ENCODE measurements at places on chromosomes 5 and 9.

DNA sequence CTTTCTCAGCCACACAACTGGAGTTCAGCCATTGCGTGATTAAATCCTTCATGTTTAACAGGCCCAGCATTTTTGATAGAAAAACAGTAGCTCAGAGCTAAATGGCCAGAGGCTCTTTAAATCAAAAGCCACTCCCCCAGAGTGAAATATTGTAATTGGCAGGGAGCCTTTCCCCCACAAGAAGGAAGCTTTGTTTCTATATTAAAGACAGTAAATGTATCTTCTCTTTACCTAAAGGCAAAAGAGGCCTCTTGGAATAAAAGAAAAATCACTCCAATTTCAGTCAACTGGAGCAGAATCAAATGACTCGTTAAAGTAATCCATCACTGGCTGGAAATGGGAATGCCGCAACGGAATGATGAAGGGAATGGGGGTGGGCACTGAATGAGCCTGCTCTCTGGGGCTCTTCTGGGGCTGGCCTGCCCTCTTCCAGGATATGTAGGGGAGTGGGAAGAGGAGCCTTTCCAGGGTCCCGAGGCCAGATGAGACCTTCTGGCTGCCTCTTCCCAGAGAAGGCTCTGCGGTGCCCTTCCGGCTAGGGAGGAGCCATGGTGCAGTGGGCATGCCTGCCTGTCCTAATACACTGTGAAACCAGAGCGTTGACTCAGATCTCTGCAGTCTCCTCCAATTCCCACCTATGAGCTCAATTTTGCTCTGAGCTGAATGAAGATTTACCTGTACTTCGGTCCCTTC lies 45.2 kb downstream of the ANKDD1B start:
- DNase-seq = no peak

GRCh38 chr5:115459855-115460341 lies 84.7 kb downstream of the FEM1C start:
- DNase-seq = no peak

DNA sequence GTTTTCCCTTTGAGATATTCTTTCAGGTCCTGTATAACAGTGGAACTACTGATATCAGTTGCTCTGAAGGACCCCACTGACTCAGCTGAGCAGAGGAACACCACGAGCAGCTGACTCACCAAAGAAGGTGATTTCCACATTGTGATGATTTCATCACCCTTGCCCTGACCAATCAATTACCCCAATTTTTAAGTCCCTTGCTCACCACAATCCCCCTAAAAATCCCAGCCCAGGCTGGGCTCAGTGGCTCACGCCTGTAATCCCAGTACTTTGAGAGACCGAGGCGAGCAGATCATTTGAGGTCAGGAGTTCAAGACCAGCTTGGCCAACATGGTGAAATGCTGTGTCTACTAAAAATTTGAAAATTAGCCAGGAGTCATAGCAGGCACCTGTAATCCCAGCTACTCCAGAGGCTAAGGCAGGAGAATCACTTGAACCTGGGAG lies 125.3 kb upstream of the ABCA1 start:
- no peak for DNase-seq

DNA sequence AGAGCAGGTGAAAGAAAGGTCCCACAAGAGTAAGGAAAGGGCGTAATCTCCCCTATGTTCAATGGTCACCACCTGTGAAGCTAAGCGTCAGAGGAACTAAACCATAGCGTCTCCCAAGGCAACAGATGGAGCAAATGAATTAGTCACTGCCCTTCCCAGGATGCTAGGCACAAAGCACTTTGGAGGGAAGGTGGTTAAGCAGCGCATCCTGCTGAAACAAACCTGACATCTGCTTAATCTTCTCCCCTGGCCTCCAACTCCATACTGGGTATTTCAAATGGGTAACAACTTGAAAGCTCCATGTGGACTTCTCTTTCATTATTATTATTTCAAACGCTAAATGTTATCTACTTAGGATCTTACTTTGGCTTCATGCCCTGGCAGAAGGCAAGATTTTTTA lies 227.3 kb downstream of the MLLT3 start:
- no peak for DNase-seq

DNA sequence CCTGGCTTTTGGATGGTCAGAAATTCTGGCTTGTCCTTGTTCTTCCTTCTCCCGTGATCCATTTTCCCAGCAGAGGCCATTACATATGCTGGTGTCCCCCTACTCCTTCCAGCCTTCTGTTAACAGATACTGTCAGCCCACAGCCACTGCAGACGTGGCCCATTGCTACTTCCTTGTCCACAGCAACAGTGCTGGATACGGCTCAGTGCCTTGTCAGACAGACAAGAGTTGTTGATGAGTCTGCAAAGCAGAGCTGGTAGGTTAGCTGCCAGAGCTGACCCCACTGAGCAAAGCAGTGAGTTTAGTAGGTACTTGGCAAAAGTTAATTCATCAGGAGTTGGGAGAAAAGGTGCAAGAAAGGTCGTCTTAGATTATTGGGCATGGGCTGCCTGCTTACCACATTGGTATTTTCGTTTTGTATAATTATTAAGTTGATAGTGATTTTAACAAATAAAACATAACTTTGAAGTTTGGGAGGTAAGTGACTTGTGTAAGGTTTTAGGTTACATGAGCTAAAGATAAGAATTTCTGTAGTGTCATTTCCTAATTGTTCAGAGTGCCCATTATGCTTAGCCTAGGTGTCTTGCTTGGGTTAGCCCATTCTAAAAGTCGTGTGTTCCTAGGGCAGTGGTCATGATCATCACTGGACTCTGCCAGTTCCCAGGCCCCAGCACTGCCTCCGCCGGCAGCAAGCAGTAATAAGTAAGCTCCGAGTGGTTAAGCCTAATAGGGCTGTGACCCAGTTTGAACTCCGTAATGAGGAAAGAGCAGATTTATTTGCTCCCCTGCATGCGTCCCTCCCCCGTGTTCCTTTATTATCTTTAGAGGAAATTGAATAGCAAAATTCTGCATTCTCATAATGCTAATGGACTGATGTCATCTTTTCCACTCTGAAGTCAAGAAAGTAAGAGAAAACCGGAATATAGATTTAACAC lies 292.0 kb downstream of the FANCC start:
- no peak for DNase-seq

DNA sequence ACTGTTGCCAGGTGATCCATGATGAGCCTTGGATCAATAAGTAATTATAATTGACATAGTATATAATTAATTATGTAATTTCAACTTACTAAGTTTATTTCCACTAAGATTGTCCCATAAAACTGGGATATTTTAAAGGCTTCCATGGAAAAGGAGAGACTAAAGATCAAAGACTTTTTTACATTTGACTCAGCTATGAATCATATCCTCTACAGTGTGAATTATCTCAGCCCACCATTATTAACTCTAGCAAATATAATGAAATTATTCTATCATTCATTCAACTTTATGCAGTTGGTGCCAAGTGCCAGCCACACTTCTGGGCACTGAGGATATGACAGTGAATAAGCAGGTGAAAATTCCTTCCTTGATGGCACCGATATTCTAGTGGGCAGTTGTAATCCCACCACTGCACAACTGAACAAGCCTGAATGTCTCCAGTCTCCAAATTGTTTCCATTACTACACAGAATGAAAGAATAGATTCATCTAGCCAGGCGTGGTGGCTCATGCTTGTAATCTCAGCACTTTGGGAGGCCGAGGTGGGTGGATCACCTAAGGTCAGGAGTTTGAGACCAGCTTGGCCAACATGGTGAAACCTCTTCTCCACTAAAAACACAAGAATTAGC lies 21.9 kb upstream of the TXN start:
- no peak for DNase-seq

- no peak for DNase-seq
Observed at GRCh38 chr5:160448886-160449285, 27.2 kb downstream of the PTTG1 start.
